Fibroblast of skin of right biceps (primary cell): ENCODE measurements at places on chromosomes 1 and 21.

DNA sequence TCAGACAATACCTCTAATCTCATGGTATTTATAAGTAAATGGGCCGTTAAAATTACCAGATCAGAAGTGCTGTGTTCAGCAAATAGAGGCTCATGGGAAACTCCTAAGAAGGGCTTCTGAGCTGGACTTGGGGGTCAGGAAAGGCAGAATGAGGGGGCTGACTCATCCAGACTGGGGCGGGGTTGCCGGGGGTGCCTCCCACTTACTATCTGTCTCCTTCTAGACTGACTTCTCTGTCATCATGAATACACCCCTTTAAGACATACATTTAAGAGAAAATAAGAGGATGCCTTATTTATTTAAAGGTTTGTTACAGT, 96.0 kb upstream of the ERRFI1 start:
- no peak for DNase-seq

- DNase-seq, result no peak
Observed at GRCh38 chr1:37513795-37514349, 694 bp downstream of the MEAF6 start.

DNA sequence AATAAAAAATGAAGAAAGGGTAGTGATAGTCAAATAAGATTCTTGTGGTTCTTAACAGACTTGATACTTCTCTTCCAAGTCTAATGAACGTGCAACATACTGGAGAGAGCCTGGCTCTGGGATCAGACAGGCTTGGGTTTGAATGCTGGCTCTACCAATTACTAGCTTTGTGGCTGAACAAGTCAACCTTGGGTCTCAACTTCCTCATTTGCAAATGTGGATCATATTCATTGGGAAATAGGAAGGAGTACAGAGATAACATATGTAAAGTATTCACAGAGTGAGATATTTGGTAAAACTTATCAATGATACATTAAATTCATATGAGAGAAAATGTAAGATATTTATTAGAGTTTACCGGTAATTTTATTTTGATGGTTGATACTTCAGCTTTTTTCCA, 2.0 kb downstream of the EDEM3 start:
- no peak for DNase-seq

- DNase-seq, result no peak
Observed at GRCh38 chr21:41980561-41980960, 26.7 kb upstream of the C2CD2 start.

- DNase-seq, result peak; percentile 3
Observed at GRCh38 chr1:166032572-166033371, 134.0 kb downstream of the FAM78B start.

GRCh38 chr1:159916242-159917051, 8.9 kb downstream of the TAGLN2 start:
- DNase-seq, result peak; percentile 94

DNA sequence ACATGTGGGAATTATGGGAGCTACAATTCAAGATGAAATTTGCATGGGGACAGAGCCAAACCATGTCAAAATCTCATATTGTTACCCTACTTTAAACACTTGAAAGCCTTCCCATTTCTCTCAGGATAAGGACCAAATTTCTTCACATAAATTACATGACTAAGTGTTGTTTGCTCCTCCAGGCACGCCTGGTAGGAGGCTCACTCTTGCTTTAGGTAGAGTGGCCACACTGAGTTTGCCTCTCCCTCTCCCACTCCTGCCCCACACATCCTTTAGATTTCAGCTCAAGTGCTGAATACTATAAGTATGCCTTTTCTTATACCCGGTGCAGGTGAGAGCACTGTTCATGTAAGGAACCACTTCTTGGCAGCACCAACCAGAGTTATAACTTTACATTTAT, 279.1 kb downstream of the DNM3 start:
- DNase-seq, result no peak

- no peak for DNase-seq
Observed at GRCh38 chr1:217498209-217498608, 132.7 kb downstream of the GPATCH2 start.

DNA sequence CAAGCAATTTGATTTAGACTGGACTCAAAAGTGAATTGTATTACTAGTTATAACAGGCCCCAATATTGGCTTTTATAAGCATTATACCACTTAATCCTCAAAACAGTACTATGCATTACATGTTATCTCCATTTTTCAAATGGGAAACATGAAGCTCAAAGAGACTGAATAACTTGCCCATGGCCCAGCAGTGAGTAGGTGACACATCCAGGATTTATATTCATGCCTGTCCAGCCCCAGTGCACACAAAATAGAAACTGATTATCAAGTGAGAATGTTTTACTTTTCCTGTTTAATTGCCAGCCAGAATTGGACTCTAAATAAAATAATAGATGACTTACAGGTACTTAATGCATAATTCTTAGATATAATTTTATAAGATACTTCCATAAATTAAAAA, 82.9 kb downstream of the NIBAN1 start:
- no peak for DNase-seq

GRCh38 chr1:43936431-43937151, 3.0 kb downstream of the ARTN start:
- DNase-seq, result no peak

- no peak for DNase-seq
Observed at GRCh38 chr1:169696273-169697100, 14.9 kb downstream of the SELL start.

DNA sequence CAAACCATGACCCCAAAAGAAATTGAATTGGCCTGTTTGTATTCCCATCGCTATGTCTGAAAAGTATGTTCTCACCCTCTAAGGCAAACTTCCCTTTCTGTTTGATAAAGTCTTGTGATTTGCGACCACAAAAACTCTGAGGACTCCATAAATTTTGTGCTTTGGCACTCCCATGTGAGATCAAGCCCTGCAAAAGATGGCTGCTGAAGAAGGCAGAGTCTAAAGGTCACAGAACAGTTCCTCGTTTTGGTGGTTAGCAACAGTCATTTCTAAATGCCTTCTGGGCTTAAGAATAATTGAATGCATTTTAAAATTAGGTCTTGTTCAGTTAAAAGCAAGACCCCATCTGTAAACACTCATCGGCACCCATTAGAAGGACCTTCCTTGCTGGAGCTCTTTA, 441.6 kb downstream of the OMA1 start:
- DNase-seq, result no peak

DNA sequence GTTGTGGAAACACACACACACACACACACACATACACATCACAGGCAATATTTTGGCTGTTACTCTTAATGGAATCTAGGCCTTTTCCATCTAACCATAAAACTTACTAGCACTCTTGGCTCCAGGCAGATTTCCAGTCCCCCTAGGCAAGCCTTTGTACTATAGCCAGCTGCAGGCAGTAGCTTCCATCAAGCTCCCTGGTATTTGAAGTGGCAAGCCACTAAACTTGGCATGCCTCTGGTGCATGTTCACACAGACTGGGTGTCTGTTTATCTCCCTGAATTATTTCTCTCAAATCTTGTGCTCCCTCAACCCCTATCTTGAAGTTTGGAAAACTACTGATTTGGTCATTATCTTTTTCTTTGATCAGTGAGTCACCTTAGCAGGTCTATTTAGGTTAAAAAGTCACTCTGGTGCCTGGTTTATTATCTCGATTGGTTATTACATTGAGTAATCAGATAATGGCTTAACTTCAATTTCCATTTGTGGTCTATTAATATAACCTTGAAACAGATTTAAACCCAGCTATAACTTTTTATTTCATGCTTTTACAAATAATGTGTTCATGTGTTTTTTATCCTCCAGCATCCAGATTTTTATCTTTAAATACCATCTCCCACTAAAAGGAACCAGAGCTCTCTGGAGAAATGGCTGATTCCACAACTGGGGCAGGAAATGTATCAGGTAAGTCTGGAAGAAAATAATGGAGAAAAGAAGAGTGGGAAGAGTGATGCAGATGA, 2.7 kb upstream of the RBM15 start:
- no peak for DNase-seq

GRCh38 chr1:108823632-108824031, 33.3 kb downstream of the AKNAD1 start:
- no peak for DNase-seq

- DNase-seq, result no peak
Observed at GRCh38 chr1:248688527-248689298, 13.9 kb downstream of the OR14I1 start.

DNA sequence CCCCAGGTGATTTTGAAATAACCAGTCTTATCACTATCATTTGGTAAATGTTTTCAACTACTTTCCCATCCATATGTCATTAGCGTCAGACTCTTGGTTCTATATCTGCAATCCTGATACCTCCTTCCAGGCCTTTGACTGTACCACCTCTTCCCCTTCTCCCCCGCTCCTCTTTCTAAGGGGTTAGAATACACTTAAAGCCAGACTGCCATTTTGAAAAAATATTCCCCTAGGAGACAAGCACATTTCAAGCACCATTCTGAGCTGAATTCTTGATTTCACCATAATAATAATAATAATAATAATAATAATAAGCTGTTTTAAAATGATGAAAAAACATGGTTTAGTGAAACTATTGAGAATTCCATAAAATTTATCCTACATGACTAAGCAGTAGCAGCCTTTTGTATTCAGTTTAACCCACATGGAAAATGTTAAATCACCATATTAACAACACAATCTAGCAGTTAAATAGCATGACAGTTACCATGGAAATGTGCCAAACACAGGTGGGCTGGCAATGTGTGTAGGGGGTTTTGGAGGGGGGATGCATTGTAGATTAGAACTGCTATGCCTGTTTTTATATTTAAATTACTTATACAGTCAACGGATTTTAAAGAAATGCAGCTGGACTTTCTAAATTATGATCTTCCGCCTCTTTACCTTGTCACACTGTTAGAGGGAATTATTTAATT, 480.2 kb upstream of the DEPDC1 start:
- no peak for DNase-seq

GRCh38 chr1:33578557-33579448, 106.4 kb downstream of the ZSCAN20 start:
- DNase-seq, result no peak

DNA sequence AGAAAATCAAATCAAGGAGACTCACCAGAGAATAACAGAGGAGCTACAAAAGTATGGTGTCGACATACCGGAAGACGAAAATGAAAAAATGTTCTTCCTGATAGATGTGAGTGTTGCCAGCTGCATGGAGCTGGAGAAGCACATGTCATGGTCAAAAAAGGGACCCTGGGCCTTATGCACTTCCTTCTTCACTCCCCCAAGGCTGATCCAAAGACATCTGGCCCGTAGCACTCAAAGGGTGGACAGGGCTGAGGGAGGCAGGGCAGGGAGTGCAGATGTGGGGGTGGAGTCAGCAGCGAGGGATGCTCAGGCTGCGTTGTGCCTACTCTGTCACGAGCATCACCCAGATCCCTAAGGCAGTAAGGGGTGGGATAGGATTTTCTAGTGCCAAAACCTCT, 19.4 kb downstream of the MX1 start:
- no peak for DNase-seq

GRCh38 chr1:171507435-171507834, 22.1 kb downstream of the PRRC2C start:
- DNase-seq, result no peak

DNA sequence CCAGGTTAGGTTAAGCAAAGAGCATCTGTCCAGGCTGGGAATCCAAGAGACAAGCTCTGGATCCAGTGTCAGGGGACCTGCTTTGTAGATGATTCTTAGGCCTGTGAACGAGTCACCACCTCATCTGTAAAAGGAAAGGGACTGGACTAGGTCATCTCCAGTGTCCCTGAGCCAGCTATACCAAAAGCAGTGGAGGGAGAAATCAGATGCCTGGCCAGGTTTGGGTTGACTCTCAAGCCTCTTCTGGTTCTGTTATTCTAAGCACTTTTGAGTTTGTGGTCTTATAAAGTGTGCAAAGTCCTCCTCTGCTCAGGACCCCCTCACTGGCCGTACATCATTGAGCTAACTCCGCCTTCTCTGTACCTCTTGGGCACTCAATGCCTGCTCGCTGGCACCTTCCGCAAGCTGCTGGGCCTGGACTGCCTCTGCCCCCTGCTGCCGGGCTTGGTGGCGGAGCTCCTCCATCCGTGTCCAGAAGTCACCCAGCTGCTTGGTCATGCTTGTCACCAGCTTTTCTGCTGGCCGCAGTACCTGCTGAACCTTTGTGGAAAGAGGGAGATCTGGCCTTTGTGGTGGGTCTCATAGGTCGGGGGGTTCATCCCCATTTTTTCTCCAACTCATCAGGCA, 33.6 kb downstream of the CAMK1G start:
- DNase-seq, result no peak

DNA sequence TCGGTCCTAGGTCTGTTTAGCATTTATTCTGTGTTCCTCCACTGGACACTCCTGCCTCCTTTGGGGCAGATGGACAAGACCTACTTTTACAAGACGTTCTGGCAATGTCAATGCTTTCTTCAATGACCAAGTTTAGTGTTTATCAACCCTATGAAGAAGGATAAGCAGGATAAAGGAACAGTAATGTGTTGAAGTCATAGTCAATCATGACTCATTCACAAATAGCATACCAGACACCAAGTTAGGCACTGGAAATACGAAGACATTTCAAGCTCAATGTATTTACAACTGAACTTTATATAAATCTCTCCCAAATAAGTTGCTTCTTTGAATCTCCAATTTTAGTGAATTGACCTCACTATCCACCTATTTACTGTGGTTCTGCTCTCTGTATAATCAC, 4.8 kb upstream of the SLC35D1 start:
- DNase-seq, result peak; percentile 40

GRCh38 chr21:45419162-45419561, 14.2 kb downstream of the COL18A1 start:
- DNase-seq, result no peak

DNA sequence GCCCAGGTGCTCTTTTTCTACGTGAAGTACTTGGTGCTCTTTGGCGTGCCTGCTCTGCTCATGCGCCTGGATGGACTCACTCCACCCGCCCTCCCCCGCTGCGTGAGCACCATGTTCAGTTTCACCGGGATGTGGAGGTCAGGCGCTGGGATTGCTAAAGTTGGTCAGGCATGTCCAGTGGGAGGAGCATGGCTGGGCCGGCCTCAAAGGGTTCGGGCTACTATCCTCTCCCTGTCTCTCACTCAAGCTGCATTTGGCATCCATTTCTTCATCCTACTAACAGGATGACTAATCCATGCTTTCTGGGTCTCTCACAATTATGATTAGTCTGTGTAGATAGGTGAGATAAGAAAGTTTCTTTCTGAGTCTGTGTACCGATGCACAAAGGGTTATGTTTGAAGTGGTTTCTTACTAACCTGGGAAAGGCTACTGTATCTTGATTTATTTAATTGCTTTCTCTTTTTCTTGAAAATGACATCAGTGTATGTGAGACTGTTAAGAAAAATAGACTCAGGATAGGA, 135.9 kb downstream of the HHAT start:
- DNase-seq, result peak; percentile 25

DNA sequence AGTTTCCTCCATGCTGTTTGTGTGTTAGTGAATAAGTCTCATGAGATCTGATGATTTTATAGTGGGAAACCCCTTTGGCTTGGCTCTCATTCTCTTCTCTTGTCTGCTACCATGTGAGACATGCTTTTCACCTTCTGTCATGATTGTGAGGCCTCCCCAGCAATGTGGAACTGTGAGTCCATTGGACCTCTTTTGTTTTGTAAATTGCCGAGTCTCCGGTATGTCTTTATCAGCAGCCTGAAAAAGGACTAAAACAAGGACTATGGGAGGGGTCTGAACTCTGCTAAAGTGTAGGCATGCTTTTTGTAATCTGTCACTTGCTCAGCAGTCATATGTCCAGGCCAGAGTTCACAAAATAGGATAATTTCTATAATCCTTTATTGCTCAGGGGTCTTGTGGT, 164.0 kb upstream of the SNX7 start:
- DNase-seq, result no peak

- DNase-seq, result no peak
Observed at GRCh38 chr1:112337028-112337531, 58.9 kb upstream of the CTTNBP2NL start.

- DNase-seq, result no peak
Observed at GRCh38 chr1:228101994-228102790, 933 bp downstream of the C1orf35 start.
